Stimulated activated CD4-positive, alpha-beta T cell treated with anti-CD3 and anti-CD28 coated beads, Interleukin-1b, Interleukin-23, amount 100 ng/mL, for 48 hours (primary cell): ENCODE measurements at places on chromosomes 5 and 9.

- DNase-seq: no peak
These were observed 12.1 kb upstream of the WDR5 start for GRCh38 chr9:134123764-134124128.

- DNase-seq: no peak
These were observed 91.5 kb downstream of the GHR start for GRCh38 chr5:42514754-42515153.

DNA sequence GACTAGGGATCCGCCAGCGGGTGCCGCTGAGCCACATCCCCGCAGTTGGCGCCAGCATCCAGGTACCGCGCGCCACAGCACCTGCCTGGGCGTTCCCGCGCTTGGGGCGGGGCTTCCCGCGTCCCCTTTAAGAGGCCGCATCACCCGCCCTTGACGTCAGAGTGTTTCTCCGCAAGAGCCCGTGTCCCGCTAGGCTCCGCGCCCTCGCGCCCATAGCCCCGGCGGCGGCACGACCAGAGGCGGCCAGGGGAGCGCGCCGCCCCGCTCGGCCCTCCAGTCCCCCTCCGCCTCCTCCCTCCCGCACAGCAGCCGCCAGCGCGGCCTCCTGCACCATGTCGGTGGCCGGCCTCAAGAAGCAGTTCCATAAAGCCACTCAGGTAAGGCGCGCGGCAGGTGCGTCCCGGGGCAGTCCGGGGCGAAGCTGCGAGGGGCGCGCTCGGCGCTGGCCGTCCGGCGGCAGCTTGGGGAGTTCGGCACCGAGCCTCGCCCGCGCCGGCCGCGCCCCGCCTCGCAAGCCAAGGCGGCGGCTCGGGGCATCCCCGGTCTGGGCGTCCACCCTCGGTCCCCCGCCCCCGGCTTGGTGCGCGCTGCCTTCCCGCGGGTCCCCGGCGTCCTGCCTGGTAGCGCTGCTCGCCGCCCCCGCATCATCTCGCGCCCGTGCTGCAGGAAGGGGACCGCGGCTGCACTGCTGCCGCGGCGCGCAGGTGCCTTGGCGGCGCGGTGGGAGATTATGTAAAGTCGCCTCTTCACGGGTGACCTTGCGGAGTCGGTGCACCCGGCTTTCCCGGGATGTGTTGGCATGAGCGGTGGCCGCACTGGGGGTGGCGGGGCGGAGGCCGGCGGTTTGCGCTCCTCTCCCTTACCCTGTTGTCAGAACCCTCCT is at the start of gene SH3GL2:
Gene SH3GL2, plus strand, starts transcription at position 156 of the 883 bp plus-strand sequence.
- DNase-seq: peak; percentile 9

DNA sequence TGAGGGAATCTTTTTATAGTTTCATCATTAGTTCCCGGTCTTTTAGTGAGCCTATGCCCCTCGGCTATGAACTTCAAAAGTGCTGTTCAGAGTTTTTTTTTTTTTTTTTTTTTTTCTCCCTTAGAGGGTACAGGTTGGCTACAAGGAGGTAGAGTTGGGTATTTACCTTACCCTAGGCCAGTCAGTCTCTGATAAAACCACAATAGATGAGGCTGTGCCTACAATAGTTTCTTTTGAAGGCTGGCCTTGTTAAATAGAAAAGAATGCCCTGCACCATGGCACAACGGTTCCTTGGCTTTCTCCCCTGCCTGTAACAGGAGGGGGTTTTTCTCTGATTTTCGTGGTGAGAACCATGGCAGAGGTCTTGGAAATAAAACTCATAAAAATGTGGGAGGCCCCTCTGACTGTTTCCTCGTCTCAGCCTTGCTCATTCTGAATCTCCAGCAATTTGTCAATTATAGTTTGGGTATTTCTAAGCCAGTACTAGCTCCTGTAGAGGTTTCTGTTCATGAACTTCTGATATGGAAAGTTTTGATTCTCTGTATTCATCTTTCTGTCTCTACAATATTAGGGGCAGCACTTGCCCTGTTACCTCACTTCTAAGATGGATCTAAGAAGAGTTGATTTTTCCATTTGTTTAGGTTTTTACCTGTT is 152.0 kb downstream of the MTRR start:
- DNase-seq: no peak

GRCh38 chr5:65577141-65577540 is 14.0 kb downstream of the PPWD1 start:
- no peak for DNase-seq

- no peak for DNase-seq
These were observed 22.2 kb upstream of the CEP78 start for GRCh38 chr9:78213712-78214111.

DNA sequence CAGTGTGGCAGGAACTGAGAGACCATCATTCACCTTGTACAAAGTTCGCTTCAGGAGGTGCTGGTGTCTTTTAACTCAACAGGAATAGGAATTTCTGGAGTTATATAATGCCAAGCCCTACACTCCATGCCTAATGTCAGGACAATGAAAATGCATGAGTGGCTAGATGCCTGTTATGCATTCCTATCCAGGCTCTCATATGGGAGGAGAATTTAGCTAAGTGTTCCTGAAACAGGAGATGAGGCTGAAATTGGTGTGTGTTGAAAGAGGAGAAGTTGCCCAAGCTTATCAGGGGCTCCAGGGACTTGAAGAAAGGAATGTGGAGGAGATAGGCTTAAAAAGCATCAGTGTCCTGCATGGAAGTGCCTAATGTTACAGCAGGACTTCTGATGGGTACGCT is 26.8 kb upstream of the PRUNE2 start:
- no peak for DNase-seq

GRCh38 chr9:78123808-78124207 is 92.2 kb upstream of the GNAQ start:
- DNase-seq: no peak

GRCh38 chr9:110996436-110997220 is 41.6 kb downstream of the LPAR1 start:
- no peak for DNase-seq

DNA sequence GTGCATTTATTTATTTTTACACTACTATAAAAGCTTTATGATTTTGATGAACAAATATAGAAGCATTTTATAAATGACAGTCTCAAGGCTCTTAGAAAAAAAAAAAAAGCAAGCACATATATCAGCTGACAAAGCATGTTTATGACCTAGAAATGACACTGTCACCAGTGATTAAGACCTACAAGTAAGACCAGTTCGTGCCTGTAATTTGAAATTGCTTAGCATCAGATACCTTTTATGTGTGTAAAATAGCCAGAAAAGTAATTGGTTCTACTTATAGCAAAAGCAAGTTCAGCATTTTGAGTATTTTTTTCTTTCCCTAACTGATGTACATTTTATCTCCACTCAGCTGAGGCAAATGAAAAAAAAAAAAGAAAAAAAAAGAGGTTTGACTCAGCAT is 808.4 kb downstream of the CDH18 start:
- DNase-seq: no peak

DNA sequence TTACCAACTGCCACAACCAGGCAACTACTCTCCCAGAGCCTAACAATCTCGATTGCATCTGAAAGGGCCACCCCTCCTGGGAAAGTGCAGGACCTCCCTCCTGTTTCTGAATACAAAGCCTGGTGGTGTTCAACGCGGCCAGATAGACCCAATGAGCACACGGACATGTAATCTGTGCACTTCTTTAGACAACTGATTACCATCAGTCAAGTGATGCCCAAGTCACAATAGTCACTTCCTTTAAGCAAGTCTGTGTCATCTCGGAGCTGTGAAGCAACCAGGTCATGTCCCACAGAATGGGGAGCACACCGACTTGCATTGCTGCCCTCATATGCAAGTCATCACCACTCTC is 739 bp downstream of the C9orf72 start:
- peak; percentile 77 for DNase-seq

DNA sequence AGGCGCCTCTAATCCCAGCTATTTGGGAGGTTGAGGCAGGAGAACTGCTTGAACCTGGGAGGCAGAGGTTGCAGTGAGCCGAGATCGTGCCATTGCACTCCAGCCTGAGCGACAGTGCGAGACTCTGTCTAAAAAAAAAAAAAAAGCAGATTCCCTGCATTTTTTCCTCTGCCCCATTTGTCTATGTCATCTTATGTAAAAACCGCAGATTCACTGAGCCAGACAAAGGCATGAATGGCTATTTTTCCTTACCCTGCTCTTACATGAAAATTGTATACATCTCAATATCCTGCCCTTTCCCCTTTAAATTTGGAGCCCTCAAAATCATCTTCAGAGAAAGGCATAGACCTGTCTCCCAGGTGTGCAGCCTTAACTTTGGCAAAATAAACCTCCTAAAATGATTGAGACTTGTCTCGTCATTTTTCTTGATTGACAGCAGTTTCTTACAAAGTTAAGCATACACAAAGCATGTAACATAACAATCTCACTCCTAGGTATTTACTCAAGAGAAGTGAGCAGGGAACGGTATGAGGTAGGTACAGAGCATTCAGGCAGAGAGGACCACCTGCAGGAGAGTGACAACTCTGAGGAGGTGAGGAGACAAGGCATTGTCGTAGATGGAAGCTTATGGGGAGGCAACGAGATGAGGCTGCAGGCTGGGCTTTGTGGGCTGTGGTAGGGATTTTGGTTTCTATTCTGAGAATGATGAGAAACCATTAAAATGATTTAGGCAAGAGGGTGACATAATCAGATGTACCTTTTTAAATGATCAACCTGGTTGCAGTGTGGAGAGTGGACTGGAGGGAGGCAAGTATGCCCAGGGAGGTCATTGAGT is 65.7 kb upstream of the IL6ST start:
- DNase-seq: peak; percentile 55

GRCh38 chr9:38649731-38650363 is 29.5 kb upstream of the ANKRD18A start:
- no peak for DNase-seq

DNA sequence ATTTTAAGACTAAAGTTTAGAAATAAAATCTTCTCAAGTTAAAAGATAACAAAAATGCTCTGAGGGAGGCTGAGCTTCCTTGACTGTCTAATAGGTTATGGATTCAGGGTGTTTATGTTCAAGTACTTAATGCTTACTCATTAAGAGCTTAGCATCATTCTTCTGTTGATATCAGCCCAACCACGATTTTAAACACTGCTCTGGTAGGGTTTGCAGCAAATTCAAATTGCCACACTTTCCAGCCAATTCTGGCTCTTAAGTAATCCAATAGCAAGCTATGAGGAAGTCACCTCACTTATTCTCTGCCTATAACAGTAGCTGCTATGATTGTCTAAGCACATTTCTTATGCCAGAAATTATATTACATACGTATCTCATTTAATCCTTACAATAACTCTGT is 191.0 kb upstream of the KIF2A start:
- DNase-seq: no peak

DNA sequence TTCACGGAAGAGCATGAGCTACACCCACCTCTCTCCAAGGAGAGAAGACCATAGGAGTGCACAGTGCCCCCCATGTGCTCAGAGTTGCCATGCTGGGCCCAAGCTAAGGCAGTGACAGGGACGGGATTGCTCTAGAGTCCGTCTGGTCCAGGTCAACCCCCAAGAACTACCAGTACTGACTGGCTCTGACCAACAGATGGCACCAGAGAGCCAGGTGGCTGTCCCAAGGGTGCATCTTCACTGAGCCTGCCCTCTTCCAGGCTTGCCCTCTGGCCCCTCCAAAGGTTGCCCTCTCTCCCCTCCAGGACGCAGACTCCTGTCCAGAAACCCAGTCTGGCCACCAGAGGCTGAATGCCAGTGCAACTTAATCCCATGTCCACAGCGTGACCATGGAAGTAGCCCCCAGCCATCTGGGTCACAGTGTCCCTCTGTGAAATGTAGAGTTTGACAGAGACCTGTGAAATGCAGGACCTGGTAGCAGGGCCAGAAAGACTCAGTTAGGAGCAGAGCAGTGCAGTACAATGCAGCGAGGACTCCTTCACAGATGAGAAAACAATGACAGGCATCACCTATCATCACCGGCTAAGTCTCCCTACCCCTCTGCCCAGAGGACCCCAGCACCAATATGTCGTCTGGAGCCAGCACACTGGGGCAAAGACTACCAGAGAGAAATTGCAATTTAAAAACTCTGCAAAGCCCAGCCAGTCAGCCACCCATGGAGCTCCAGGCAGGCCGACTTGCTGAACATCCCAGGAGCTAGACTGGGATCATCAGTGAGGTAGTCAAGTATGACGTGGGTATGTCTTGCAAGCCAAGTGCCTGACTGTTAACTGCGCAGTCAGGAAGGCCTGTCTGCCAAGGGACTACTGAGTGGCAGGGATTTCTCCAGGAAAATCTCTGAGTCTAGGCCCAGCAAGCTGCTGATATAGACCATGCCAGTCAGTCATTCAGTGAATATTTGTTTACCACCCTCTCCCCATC is 7.7 kb upstream of the SKP1 start:
- DNase-seq: peak; percentile 79

GRCh38 chr5:140794595-140795258 is at the start of gene PCDHA2:
PCDHA2 (plus strand) TSS chr5:140794852.
- DNase-seq: no peak

DNA sequence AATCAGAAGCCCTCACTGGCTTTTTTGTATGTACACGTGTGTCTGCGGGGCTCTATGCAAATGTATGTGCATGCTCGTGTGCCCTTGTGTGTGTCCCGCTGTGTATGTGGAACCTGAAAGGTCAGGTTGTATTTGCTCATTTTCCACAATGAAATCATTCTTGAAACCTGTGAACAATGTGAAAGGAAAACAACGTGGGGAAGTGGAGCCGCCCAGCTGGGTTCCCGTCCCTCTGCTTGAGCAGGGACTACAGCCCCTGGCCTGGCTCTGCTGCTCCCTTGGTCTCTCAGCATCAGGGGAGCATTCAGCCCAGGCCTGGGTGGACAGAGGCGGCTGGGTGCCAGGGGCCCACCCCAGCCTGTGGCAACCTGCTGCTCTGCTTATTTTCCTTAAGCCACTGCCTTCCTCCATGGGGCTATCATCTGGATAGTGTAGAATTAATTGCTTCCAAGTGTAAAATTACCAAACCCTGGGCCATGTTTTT is 3.0 kb downstream of the ECSCR start:
- peak; percentile 62 for DNase-seq

GRCh38 chr9:7360513-7360912 is 439.1 kb downstream of the DMAC1 start:
- no peak for DNase-seq

DNA sequence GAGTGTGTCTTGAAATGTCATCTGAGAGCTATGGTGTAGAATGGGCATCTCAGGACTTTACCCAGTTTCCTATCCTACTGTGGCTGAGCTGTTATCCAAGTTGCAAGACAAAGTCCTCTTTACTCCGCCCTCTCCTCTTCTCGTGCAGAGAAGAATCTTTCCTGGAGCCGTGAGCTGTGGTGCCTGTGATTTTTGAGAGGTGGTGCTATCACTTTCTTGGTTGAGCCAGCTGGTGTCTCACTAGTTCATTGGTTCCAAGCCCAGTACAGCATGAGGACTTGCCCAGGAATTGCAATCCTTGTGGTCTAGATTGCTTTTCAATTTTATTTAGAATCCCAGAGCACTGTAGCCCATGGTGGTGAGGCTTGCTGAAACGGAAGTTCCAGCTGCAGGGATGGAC is 2300.3 kb downstream of the MAT2B start:
- DNase-seq: no peak

GRCh38 chr5:172606156-172606785 is 34.8 kb upstream of the NEURL1B start:
- DNase-seq: no peak

- no peak for DNase-seq
These were observed 466.1 kb downstream of the TLR4 start for GRCh38 chr9:118170032-118170955.

DNA sequence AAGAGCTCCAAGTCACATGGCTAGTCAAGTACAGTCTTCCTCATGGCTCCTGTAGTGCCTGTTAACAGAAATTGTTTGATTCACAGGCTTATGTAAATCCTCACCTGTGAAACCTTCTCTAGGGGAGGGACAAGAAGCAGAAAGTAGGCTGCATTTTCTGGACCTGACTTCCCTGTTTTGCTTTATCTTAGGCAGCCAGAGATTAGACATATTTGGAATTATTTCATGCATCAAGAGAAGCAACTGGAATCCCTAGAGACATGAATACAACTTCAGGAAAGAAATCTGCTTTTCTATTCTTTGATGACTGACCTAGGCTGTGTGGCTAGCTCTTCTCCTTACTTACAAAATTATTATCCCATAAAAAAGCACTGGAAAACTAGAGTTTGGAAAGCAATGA is 52.3 kb downstream of the CAST start:
- no peak for DNase-seq
